ENCODE measurements at places on chromosomes 5 and 9.

GRCh38 chr9:126149661-126150060, 177.0 kb upstream of the MVB12B start:
- DNase-seq: no peak

GRCh38 chr5:123943151-123943550, 431.2 kb downstream of the CSNK1G3 start:
- DNase-seq: no peak

GRCh38 chr5:158354958-158355357, 496.0 kb upstream of the CLINT1 start:
- no peak for DNase-seq

- DNase-seq: no peak
Measured at GRCh38 chr5:165903835-165904234, 2387.6 kb upstream of the WWC1 start.

- DNase-seq: no peak
Measured at GRCh38 chr5:132221781-132222648, 5.6 kb downstream of the P4HA2 start.

- no peak for DNase-seq
Measured at GRCh38 chr5:76084496-76085242, 1.5 kb downstream of the SV2C start.

DNA sequence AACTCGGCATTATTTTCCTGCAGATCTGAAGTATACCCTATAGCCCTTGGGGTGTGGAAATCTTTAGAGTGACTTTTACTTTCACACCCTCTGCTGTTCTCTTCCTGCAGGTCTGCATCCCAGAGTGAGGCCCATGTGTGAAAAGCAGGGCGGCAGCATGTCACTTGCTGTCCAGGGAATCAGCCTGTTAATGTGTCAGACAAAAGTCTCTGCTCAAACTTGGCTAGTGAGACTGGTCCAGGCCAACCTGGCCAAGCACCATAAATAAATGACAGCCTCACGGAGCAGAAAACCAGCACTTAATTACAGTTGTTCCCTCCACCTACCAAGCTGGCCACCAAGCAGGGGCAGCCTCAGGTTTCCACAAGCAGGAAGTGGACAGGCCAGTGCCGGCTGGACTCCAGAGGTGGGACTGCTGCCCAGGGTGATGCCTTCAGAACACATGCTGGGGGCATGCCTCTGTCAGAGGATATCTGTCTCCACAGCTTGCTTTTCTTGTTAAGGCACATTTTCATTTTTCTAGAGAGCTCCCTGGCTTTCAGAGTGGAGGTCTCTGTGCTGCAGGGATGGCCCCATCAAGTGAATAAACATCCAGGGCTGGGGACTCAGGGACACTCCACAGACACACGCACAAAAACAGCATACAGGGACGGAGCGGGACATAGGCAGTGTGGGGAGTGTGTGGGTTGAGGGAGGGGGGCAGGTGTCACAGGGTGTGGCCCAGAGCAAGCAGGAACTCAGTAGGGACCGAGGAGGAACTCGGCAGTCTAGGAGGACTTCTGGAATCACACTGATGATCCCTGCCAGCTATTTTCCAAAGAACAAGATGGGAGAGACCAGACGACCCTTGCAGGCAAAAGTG, 243.8 kb upstream of the IRX1 start:
- no peak for DNase-seq

Measured in SW 1271 (cell line).